ENCODE measurements at places on chromosomes 1 and 21.

- no peak for DNase-seq
These were observed 205.6 kb downstream of the HIVEP3 start for GRCh38 chr1:41713141-41713540.

- DNase-seq = no peak
These were observed 36.8 kb upstream of the RALGPS2 start for GRCh38 chr1:178688244-178688643.

- DNase-seq = no peak
These were observed 7.8 kb upstream of the RIPK4 start for GRCh38 chr21:41774467-41775148.

DNA sequence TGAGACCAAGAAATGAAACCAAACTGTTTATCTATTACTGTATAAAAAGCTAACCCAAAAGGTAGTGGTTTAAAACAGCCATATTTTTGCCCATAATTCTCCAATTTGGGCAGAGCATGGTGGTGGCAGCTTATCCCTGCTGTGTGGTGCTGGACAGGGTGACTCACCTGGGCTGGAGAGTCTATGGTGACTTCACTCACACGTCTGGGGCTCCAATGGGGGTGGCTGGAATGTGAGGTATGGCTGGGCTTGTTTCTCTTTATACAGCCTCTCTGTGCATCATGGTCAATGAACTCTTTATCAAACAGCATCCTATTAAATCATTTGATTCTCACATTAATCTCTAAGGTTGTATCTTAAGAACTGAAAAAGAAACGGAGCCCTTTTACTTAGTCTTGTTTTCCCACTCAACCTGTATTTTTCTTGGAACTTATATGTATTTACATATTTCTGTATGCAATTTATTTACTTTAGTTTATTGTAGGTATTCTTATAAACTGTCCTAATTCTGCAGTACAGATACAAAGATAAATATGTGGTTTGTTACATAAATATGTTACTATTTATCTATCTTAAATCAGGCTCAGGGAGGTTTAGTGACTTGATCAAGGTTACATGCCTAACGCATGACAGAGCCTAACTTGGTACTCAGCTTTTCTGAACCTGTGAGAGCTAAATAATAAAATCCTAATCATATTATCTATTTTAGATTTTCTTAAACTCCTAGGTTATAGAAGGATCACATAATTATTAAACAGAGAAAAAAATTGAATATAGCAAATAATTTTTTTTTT is 37.5 kb upstream of the WLS start:
- no peak for DNase-seq

GRCh38 chr1:2801535-2802291 is at the start of gene TTC34:
TSS of gene TTC34 (minus strand) at chr1:2801693. CDS start at chr1:2800827, 866 bp downstream.
- DNase-seq = no peak

DNA sequence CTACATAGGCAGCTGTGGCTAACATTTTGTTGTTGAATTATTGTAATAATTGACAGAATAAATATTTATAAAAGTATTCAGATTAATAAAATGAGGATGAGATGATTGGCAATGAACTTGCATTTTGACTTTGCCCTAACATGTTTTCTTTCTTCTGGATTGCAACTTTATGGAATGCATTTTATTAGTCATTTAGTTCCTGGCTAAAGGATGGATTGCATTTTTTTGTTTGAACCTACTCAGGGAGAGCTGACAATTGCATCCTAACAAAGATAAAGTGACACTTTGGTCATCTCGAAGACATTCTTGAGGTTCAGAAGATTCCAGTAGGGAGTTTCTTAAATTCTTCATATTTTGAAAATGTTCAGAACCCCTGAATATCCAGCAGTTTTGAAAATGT is 37.5 kb downstream of the PGM1 start:
- DNase-seq = no peak

DNA sequence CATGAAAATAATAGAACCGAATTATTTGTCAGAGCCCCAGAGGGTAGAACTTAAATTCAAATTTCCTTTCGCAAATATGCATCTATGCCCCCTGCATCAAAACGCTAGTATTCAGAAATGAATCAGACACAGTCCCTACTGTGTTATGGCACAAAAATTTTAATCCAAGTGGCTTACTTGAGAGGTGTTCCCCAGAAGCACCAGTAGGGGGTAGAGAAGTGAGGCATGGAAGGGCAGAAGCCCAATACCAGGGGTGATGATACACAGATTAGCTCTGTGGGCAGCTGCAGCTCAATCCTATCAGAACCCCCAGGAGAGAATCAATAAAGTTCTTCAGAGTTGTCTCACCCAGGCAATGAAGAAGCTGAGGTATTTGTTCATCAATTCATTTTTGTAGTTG is 342.2 kb downstream of the OMA1 start:
- no peak for DNase-seq

DNA sequence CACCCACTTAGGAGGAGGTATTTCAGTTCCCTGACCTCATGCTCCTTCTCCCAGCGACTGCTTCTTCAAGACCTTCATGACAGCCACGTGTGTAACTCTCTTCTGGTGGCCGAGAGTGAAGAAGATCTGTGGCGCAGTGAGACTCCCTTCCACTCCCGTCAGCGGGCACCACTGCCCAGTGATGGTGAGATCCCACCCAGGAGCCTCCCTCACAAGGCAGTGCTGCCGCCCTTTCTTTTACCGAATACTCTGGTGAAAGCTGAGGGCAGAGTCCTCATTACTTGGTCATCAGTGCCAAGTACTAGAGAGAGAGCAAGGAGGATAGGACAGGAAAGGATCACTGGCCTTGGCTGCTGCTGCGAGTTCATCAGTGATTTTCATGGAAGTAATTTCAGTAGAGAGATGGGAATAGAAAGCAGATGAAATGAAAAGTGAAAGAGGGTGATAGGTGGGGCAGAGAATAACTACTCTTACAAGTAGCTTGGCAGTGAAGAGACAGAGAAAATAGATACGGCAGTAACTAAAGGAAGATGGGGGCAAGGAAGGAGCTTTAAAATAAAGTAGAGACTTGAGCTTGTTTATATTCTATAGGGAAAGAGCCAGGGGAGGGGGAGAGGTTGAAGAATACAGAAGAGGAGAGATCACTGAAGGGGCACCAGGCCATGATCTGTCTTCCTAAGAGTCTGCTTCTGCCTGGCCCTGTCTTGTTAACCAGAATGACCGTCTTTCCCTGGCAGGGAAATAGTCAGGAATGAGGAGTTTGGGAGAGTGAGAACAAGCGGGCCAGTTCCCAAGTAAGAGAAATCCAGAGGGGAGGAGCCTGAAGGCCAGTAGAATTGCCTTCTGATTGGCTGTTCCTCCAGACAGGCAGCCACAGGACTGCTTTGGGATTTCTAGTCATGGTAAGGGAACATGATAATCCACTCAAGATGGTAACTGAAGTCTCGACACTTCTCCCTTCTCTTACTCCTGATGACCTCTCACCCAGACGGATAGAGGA is 18.3 kb downstream of the HYI start:
- DNase-seq = no peak

- no peak for DNase-seq
These were observed 8.0 kb upstream of the DNM3 start for GRCh38 chr1:171833091-171833825.

GRCh38 chr1:109598655-109599054 is 20.8 kb downstream of the GNAT2 start:
- DNase-seq = no peak

GRCh38 chr1:152448095-152448494 is 34.0 kb upstream of the CRNN start:
- DNase-seq = no peak

GRCh38 chr1:58780411-58780810 is 3.4 kb downstream of the JUN start:
- no peak for DNase-seq

- DNase-seq = no peak
These were observed 810 bp downstream of the SLC19A1 start for GRCh38 chr21:45541221-45542039.

DNA sequence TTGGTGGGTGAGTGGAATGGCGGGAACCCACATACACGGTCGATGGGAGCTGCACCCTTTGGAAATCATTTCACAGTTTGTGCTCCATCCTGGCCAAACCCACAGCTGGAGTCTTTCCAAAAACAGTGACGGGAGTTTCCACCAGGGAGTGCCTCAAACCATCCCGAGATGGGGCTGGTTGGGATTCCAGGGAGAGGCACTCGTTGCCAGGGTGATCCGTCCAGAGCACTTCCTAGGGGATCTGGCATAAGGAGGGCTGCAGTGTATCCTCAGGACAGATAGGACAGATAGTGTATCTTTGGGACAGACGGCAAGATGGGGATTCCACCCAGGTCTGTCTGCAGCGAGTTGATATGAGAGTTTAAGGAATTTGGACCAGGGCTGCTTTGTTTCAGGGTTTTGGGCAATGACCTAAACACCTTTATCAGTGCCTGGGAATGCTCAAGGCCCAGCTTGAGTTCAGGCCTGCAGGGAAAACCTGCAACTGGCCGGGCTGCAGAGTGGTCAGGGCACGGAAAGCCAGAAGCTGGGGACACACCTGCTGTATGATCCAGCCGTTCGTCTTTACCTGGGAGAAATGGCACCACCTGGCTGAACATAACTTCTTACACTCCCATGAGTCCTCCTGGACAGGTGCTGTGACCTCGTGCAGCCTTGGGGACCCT is 3.4 kb upstream of the POFUT2 start:
- no peak for DNase-seq

- DNase-seq = no peak
These were observed 157.4 kb upstream of the PROX1 start for GRCh38 chr1:213830371-213830770.

- DNase-seq = no peak
These were observed 43.7 kb downstream of the BTBD8 start for GRCh38 chr1:92123868-92124267.

- DNase-seq = no peak
These were observed 230.1 kb downstream of the TRABD2B start for GRCh38 chr1:47766832-47767740.

DNA sequence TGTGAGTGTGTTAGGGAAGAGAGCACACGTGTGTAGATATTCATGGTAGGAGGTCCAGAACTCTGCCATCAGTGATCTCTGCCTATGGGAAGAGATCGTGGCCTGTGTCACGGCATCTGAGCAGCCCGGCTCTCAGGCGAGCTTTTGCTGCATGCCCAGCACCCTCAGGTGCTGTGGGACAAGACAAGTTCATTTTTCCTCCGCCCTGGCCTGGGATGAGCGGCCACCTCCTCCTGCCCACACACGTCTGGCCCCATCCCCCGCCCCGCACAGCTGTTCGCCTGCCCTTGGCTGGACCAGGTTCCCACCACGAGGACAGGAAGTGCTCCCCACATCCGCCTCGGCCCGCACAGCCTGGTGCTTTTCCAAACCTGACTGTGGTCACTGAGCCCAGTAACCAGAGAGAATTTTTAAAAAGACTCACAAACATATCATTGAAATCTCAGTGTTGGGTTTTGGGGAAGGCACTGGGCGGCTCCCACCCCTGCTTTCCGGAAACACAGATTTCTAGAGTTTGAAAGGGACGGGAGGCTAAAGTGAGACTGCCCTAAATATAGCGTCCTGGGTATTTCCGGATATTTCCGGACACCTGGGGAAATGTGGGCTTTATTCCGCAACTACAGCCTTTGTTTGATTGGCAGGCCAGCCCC is 18.0 kb downstream of the BMP8A start:
- DNase-seq = no peak

DNA sequence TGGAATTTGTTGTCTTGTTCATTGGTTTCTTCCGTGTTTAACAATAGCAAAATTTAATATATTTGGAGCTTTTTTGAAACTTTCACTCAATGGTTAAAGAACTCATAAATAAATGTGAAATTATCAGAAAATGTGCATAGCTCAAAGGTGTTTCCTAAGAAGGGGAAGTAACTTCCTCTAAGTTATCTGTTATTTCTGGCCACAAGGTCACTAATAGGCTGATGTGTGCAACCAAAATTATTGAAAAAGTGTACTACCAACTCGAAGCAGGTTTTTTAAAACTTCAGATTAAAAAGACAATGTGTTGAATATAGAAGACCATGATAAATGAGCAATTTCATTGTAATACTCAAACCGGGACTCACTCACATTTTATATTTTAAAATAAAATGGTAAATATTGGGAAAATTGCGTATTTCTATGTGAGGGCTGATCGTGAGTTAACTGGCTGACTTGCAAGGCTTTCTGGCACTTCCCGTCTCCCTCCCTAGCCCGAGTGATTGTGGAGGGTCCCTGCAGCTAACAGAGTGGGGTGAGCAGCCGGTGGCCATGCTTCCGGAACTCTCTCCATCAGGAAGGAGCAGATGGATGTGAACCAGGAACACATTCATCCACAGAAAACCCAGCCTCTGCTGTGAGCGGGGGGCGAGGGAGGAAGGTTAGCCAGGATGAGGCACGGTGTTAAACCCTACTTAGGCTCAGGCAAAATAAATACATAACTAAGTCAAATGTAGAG is 96.9 kb downstream of the ERG start:
- no peak for DNase-seq

DNA sequence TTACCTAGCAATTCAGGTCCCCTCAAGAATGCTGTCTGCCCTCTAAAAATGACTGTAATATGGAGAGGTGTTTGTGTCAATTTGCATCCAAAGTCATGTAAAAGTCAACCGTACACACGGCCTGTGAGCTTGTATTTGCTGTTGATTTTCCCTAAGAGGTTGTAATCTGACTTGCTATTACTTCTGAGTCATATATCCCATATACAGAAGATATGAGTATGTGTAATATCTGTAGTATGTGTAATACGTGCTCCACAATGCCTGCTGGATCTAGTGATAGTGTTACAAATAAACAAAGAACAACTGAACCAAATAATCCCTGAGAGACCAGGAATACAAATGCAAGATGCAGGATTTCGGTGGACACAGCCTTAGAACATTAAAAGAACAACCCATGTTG is 1.4 kb upstream of the KCNJ6 start:
- no peak for DNase-seq

DNA sequence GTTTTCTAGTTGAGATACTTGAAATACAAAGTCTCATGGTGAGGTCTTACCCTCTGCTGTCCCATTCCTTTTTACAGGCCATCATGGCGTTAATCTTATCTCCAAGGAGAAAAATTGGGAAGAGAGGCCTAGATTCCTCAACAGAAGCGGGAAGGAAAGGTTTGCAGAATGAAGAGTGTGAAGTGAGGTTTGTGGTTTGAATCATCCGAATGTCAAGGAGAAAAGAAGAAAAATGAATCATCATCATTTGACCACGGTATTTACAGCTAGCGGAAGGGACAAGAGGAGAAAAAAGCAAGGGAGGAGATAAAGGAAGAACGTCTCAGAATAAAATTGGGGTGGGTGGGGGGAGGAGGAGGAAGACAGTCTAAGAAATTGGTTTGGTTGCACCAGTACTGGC is 935 bp upstream of the COG2 start:
- DNase-seq = no peak

- no peak for DNase-seq
These were observed 27.7 kb upstream of the LY9 start for GRCh38 chr1:160768295-160768657.

GRCh38 chr21:41726058-41726558 is 40.7 kb downstream of the RIPK4 start:
- DNase-seq = no peak

DNA sequence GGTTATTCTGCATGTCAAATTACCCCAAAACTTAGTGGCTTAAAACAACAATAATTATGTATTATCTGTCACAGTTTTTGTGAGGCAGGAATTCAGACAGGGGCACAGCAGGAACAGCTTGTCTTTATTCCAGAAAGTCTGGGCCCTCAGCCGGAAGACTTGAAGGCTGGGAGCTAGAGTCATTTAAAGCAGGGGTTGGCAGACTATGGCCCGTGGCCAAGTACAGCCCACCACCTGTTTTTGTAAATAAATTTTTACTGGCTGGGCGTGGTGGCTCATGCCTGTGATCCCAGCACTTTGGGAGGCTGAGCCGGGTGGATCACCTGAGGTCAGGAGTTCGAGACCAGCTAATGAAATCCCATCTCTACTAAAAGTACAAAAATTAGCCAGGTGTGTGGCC is 39.6 kb upstream of the KDM4A start:
- no peak for DNase-seq
